ENCODE measurements at places on chromosomes 4 and X. TPM values are rescaled to one million over a fixed set of nuclear protein-coding genes. Genes with fewer than 3 reads are reported as not detected.
A peak's percentile ranks its signal among the peaks of the same experiment; 100 is the strongest.

The ZAR1 gene
- not detected for total RNA-seq

The PAK3 gene
- 2.6 TPM for total RNA-seq

The GYPA gene
- total RNA-seq: not detected

The SHROOM4 gene
- 39.0 TPM for total RNA-seq

The CABS1 gene
- total RNA-seq: not detected

The APOO gene
- total RNA-seq: 5.6 TPM

The GAGE12C gene
- total RNA-seq: not detected

The LPAR4 gene
- total RNA-seq: not detected

The CFI gene
- total RNA-seq: 94.8 TPM

DNA sequence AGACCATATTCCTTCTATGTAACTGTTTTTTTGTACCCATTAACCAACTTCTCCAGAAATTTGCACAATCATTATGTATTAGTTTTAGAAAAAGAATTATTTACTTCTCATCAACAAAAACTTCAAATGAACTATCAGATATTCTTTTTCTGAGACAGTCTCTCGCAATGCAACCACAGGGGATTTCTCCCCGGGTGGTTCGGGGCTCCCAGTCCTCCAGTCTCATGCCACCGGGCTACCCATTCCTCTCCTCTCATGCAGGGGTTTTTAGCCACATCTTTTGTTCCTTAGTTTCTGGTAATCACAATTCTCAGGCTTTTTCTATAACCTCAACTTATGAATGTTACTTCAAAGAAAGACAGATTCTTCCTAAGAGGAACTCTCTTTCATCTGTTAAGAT lies 46.6 kb upstream of the CLNK start:
- DNase-seq: no peak

DNA sequence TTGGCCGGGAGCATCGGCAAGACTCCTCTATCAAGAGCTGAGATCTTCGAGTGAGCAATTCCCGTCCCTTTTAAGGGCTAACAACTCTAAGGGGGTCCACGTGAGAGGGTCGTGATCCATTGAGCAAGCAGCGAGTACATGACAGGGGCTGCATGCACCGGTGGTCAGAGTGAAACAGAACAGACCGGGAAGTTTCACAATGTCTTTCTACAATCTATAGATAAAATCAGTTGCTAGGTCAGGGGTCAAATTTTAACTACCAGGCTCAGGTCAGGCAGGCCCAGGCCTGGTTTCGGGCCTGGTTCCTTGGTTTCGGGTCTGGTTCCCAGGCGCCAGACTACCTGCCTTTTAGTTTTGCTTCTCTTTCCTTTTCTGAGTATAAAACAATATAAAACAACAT lies 160.1 kb downstream of the PTCHD1 start:
- no peak for DNase-seq

DNA sequence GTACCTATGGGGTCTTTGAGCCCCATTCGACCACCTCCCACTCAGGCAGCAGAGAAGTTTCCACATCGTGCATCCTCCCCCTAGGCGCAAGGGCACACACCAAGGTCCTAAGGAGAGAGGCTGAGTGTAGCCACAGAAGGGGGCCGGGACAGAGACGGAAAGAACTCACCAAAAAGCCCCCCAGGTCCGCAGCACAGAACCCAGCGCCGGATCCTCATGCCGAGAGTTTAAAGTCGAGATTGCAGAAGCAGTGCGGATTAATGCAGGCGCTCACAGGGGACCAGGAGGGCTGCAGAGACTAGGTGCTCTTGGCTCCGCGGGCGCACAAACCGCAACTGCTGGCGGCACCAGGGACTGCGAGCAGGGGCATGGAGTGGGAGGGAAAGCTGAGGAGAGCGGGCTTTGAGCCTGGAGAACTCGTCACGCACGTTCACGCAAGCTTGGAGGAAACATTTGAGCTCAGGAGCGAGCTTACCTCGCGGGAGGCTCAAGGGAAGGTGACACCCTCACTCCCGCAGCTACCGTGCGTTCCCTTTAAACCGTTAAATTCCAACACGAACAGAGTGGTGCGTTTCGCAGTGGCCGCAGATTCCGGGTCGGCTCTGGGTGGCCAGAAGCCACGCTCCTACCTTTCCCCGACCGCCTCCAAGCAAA lies 8.5 kb downstream of the NKX3-2 start:
- no peak for DNase-seq

DNA sequence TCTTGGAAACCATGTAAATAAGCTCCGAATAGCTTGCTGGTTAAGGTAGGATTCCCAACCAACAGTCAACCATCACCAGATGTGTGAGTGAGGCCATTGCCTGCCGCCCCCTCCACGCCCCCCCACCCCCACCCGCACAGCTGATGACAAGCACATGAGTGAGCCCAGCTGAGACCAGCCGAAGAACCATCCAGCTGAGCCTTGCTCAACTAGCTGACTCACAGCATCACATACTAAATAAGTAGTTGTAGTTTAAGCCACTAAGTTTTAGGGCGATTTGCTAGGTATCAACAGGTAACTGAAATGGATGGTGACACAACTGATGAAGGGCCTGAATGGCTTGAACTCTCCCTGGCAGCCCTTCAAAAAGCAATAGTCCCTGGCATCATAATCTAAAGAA lies 1.6 kb upstream of the CCDC149 start:
- DNase-seq: no peak

DNA sequence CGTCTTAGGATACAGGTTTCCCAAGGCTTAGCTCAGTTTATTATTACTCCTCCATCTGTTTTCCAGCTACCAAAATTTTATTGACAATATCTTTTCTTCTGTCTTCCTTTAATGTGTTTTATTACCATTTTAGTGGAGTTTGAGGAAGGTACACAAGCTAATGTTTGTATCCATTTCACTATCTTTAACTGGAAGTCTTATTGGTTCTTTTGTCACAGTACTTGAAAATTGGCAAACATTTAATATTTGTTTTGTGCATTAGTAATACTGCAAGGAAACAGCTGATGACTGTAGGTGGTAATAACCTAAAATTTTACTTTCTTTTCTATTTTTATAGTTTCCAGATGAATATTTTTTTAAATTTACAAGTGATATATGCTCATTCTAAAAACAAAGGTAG lies 9.3 kb upstream of the ARL9 start:
- DNase-seq: no peak

- no peak for DNase-seq
These were observed 70.6 kb downstream of the TMEM144 start for GRCh38 chr4:158280856-158281255.

- no peak for DNase-seq
These were observed 163.3 kb upstream of the RASGEF1B start for GRCh38 chr4:81634766-81635549.

DNA sequence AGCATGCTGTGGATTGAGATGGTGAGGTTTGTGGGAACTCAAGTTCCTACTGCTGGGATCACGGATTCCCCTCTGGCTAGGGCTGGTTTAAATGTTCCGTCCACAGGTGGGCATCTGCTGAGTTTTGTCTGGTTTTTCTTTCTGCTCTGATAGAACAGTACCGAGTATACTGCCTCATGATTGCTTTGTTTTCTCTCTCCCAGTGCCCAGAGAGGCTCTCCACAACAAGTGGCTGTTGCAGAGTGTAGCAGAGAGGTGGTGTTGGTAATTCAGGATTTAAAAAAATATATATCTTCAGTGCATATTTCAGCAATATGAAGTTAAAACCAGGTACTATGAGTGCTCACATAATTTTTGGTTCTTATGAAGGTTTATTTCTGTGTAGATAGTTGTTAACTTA lies 213.7 kb downstream of the TEX13C start:
- DNase-seq: no peak

- DNase-seq: no peak
These were observed 127.5 kb downstream of the HS3ST1 start for GRCh38 chr4:11301075-11301660.

- DNase-seq: peak; percentile 0
These were observed 129.2 kb upstream of the WDR1 start for GRCh38 chr4:10245751-10246150.

DNA sequence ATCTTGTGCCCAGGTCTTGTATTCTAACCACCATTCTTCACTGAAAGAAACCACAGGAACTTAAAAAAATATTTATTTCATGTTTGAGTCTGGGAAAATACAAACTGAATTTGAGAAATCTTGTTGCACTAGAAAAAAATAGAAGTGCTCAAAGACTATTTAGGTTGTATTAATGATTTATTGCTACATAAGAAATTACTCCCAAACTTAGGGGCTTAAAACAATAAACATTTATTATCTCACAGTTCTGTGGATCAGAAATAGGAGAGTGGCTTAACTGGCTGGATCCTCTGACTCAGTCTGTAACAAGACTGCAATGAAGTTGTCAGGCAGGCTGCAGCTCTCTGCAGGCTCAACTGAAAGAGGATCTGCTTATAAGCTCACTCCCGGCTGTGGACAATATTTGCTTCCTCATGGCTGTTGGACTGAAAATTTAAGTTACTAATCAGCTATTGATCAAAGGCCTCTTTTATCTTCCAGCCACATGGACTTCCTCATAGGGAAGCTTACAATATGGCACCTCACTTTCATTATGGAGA lies 295.4 kb upstream of the FAM241A start:
- no peak for DNase-seq

DNA sequence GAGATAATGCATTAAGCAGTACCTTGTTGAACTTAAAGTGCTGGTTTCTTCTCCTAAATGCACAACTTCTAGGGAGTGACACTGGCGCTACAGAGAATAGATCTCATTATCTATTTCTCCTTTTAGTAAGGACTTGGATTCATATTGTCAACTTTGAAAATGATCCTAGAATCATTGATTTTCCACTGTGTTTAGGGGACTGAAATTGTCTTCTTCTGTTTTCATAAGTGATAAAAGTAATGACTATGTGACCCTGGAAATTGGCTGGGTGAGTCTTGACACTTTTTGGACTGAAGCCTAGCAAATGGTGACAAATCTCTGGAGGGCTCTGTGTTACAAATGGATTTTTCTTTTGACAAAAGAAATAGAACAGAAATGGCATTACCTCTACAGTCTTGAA lies 167.8 kb downstream of the NDST4 start:
- no peak for DNase-seq

DNA sequence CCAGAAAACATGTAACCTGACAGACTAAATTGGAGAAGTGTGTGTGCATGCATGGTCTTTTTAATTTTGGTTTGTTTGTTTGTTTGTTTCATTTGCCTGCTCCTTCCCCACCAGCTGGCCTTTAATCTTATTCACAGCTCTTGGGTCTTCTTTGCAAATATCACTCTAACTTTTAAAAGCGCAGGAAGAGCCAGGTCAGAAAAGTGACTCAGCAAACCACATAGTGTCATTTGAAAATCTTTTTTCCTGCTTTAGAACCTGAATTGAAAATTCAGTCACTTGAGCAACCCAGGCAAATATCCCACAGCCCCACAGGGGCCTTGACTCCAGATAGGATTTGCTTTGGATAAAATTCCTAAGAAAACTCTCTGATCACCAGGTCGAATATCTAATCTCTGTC lies 4.6 kb downstream of the TMEM255A start:
- DNase-seq: no peak

GRCh38 chr4:146112389-146112788 lies 63.1 kb upstream of the LSM6 start:
- no peak for DNase-seq

Measured in dermis blood vessel endothelial cell (primary cell).